ENCODE measurements at places on chromosomes 5 and 9.

GRCh38 chr5:14247054-14247386 is 103.9 kb downstream of the TRIO start:
- no peak for DNase-seq

GRCh38 chr9:1173211-1173610 is 123.1 kb downstream of the DMRT2 start:
- no peak for DNase-seq

DNA sequence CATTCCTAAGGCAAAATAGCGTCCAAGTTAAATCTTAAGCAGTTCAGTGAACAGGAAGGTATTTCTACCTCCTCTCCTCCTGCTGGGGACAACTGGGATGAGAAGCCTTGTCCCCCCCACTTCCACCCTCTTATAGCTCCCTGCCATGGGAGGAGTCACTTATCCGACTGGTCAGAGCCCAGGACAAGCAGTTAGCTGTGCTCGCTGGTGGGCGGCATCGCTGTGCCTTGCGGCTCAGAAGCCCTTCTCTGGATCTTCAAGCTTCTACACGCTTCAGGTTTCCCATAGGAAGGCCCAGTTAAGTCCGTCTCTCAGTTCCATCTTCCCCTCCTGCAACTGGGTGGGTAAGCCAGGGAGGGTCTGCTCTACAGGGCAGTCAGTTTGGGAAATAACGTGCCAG is 77.2 kb downstream of the PAX5 start:
- no peak for DNase-seq

- peak; percentile 18 for DNase-seq
These were observed 92.3 kb downstream of the STRBP start for GRCh38 chr9:123175854-123176629.

- DNase-seq = no peak
These were observed 174.4 kb downstream of the HSPA4 start for GRCh38 chr5:133226186-133226585.

- peak; percentile 46 for DNase-seq
These were observed at the start of gene TCF7 for GRCh38 chr5:134113902-134114875. TCF7 (plus strand) TSS chr5:134114681; CDS start chr5:134114907, 226 bp downstream.

GRCh38 chr5:172525307-172525995 is 71.1 kb upstream of the SH3PXD2B start:
- DNase-seq = no peak
